ENCODE measurements at places on chromosomes 16 and 17. TPM values are rescaled to one million over a fixed set of nuclear protein-coding genes. Genes with fewer than 3 reads are reported as not detected.

SPATA22 gene
- not detected for total RNA-seq

KRTAP1-1 gene
- total RNA-seq = not detected

DOC2B gene
- total RNA-seq = not detected

FBXO39 gene
- not detected for total RNA-seq

TACO1 gene
- total RNA-seq = 27.6 TPM

- no peak for DNase-seq
Observed at GRCh38 chr17:16282522-16282921, 65.5 kb downstream of the PIGL start.
